Central memory CD4-positive, alpha-beta T cell (primary cell): ENCODE measurements at places on chromosomes 4 and X.

DNA sequence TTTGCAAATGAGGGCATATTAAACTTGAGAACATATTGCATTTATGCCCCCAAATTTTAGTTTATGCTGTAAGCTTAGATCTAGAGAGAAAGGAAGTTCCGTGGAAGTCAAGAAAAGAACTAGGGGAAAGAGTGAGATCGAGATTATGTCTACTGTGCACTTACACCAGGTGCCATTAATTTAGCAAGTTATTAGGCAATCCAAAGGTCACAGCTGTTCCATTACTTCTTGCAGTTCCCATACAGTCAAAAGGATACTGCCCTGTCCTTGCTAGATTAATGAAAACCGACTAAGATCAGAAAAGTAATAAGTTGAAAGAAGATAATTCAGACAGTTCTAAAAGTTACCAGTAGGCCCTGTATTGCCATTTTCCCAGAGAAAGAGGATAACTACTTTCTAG lies 49.3 kb upstream of the SLC7A11 start:
- DNase-seq: no peak

DNA sequence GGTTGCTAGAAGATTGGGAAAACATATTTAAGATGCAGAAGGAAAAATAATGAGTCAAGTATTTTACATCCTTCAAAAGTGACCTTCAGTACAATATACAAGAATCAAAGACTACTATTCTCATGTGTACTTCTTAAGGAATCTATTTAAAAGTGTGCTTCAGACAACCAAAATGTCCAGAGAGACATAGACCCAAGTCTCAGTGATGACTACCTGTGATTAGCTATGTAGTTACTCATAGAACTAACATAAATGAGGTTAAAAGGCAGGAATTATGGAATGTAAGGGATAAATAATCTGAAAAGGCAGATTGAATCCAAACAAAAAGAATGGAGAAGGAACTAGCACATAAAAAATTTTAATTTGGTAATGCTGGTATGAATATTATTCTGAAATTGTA lies 634.7 kb upstream of the FAM241A start:
- DNase-seq: no peak

DNA sequence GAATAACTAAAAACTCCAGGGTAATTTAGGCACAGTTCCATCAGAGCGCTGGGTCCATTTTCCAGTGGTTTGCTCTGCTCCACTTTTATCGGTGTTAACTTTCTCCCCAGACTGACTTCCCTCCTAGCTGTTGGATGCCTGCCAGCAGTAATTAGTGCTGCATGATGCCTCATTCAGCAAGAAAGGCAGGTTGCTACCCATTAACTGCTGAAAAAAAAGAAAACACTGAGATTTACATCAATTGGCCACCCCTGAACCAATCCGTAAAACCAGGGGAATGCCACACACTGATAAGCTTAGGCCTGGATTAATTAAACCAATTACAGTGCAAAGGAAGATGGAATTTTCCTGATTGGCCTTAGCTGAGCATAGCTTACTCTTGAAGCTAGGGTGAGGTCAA lies 182.4 kb upstream of the CXXC4 start:
- no peak for DNase-seq

DNA sequence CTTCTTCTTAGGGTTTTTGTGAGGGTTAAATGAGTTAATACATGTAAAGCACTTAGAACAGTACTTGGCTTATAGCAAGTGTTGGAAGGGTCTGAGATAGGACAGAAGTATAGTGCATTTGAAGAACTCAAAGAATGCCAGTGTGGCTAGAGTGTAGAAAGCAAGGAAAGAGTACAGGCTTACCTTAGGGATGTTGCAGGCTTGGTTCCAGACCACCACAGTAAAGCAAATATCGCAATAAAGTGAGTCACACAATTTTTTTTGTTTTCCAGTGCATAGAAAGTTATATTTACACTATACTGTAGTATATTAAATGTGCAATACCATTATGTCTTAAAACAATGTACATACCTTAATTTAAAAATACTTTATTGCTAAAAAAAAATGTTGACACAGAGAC lies 41.3 kb downstream of the KIF4A start:
- DNase-seq: no peak

DNA sequence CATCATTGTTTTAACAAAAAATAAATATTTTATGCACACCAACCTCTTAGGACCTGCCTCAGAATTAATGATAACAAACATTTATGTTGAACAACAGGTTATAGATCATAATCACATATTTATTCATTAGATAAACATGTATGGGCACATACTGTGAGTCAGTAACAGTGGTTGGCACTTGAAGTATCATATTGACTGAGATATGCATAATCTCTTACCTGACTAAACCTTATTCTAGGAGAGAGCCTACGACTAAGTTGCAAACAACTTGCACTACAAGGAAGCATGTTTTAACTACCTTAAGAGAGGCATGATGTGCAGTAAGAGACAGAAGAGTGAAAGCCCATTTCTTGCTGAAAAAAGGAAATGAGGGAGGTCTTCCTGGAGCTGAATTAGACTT lies 6.5 kb upstream of the DACH2 start:
- DNase-seq: no peak

GRCh38 chr4:75251547-75251946 lies 262.7 kb downstream of the RCHY1 start:
- no peak for DNase-seq

DNA sequence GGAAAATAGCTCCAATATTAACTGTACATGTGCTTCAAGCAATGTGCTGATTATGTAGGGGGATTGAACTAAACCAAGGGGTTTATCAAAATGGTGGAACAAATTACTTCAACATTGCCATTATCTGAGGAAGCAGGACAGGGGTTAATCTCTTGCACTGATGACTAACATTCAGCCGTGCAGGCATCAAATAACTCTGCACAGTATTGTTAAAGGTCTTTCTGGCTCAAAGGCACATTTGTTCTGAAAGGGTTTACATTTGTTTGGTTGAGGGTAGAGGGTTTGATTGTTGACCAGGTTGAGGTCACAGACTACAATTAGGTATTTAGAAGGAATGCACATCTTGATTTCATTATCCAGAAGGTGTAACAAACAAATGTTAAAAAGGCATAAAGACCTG lies 32.2 kb upstream of the CCSER1 start:
- no peak for DNase-seq

- DNase-seq: no peak
Measured at GRCh38 chr4:171067422-171067821, 745.8 kb upstream of the GALNTL6 start.

DNA sequence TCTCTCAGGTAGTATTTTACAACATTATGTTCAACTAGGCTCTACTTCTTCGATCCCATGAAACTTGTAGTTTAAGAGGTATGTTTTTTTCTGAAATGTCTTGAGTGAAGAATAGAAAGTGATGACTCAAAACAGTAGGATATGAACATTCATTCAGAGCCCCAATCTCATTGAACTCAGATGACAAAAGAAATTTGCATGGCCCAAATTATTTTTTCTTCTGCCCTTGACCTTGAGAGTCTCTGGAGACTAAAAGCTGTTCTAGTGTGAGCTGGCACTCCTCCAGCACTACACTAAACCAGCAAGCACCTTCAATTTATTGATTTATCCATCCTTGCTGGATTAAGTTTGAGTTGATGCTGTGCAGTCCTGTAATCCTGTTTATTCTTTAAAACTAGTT lies 4.0 kb downstream of the DCLK2 start:
- no peak for DNase-seq
